Hematopoietic multipotent progenitor cell treated with erythropoietin and hydrocortisone succinate and interleukin-3 and kit ligand, for 17 days (in vitro differentiated cells): ENCODE measurements at places on chromosomes 7 and 10.

DNA sequence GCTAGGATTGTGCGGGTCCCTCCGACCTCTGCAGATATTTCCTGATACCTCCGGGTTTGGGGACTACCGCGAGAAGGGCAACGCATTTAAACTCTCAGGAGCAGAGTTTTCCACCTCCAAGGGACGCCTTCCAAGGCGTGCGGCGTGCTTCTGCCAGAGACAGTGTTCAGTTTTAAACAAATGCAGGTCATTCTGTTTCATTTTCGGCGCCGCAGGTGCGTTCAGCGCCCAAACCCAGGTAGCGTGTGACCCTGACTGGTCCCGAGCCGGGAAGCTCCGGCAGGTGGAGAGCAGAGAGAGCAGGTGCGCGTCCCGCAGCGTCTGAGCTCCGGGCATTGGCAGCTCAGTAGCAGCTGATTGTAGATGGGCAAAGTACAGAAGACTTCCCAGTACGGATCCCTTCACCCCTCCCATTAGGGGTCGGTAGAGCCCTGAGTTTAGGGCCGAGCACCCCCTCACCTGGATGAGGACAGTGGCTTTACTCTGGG, 1.4 kb upstream of the CYP26A1 start:
- DNase-seq = no peak

DNA sequence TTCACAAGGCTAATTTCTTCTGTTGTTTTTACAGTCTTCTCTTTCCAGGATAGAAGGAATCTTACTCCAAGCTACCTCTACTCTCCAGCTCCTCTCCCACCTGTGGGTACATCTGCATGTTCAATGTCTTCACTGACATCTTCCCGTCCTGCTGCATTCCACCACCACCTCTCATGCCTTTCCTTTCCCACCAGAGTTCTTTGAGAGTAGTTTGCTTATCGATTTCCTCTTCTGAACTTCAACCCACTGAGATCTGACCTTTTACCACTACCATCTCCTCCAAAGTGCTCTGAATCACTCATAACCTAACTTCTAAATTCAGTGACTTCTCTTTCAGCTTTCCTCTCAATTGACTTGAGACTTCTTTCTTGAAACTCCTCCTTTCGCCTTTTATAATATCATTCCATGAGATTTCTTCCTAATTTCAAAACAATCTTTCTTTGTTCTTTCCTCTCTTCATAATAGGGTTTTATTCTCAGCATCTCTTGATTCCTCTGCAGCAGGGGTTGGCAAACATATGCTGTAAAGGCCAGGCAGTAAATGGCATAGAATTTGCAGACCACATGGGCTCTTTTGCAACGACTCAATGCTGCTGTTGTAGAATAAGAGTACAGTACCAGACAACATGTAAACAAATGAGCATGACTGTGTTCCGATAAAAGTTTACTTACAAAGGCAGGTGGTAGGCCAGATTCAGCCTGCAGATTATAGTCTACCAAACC, 22.1 kb downstream of the ACSL5 start:
- DNase-seq = no peak

- no peak for DNase-seq
Observed at GRCh38 chr7:69799048-69799697, 200.9 kb downstream of the AUTS2 start.

DNA sequence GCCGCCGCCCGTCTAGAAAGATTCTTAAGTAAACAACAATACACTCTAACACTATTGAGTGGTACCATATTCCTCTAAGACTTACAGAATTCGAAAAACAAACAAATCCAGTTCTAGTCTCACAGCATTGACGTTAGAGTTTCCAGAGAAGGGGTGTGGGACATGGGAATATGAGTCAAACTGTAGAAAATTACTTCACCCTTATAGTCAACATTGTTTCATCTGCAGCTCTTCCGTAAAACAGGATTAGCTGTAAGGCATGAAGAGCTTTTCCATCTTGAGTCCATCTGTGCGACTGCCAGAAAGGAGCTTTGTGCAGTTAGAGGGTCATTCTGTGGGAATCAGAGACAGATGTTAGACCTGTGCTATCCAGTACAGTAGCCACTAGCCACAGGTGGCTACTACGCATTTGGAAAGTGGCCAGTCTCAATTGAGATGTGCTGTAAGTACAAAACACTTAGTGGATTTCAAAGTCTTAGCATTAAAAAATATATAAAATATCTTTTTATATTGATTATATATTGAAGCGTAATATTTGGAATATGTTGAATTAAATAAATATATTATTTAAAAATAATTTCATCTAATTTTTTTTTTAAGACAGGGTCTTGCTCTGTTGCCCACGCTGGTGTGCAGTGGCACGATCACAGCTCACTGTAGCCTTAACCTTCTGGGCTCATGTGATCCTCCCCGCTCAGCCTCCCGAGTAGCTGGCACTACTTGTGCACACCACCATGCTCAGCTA, 79.8 kb upstream of the MPP7 start:
- DNase-seq = no peak

GRCh38 chr10:24382596-24382978, 173.6 kb downstream of the KIAA1217 start:
- no peak for DNase-seq

DNA sequence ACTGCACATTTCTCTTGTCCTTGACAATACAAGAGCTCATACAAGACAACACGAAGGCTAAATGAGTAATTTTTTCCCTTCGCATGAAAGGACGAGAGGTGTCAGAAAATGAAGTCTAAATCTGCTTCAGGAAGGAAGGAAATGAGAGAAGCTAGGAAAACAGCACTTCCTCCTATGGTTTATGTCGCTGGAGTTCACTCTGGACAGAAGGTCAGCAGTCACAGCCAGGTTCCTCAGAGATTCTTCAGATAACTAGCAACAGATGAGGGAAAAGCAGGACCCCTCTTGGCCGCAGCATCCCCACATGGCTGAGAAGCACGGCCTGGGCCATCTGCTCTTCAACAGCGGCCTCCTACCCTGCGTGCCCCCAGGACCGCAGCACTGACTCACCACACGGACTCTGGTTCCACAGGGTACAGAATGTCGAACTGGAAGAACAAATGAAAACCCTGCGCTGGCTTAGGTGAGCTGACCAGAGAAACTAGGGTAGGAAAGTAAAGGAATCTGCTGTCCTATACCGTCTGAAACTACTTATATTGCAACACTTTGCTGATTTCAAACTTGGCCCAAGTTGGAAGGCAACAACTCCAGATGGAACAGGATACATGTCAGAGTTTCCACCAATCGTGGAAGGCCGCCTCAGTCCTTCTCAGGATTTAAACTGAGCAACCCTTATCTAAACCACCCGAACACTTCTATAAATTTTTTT, 26.3 kb downstream of the DNMBP start:
- no peak for DNase-seq

DNA sequence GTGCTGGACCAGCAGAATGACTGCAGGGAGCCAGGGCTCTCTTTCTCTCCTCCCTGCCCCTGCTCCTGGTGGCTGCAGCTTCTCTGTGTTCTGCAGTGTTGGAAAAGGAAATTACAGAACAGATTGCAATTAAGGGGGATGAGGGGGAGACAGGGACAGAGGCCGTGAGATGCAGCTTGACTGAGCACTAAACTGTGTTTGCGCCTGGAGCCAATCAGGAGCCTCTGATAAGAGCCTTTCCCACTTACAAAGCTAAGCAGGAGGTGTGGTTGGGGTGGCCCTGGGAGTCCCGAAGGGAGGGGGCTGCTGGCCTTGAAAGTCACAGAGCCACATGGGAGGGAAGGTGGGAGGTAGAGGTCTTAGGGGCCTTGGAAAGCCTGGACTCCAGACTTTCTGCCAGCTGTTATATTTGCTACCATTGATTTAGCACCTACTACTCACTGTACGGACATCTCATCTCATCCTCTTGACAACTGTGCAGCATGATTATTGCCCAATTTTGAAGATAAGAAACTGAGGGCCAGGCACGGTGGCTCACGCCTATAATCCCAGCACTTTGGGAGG, 26.7 kb downstream of the TRIM8 start:
- no peak for DNase-seq

- no peak for DNase-seq
Observed at GRCh38 chr7:36298106-36298505, 91.6 kb upstream of the ANLN start.

GRCh38 chr10:59456199-59456598, 93.8 kb upstream of the FAM13C start:
- DNase-seq = no peak

GRCh38 chr7:128759242-128759641, 16.4 kb downstream of the OPN1SW start:
- no peak for DNase-seq

GRCh38 chr7:13827716-13828115, 161.8 kb downstream of the ETV1 start:
- DNase-seq = no peak

GRCh38 chr10:122713091-122713885, 13.6 kb upstream of the C10orf120 start:
- DNase-seq = no peak

DNA sequence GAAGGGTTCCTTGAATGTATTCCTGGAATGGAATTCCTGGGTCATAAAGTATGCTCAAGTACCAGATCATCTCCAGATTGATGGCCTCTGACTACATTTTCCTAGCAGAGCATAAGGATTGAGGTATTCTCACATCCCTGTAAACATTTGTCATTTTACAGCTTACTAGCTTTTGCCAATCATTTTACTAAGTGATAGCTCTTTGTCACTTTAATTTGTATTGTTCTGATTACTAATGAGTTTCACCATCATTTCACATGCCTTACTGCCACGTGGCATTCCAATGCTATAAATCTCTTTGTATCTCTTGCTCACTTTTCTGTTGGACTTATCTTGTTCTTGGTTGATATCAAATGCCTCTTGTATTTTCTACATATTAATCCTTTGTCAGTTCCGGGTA, 68.6 kb upstream of the CACNB2 start:
- no peak for DNase-seq

DNA sequence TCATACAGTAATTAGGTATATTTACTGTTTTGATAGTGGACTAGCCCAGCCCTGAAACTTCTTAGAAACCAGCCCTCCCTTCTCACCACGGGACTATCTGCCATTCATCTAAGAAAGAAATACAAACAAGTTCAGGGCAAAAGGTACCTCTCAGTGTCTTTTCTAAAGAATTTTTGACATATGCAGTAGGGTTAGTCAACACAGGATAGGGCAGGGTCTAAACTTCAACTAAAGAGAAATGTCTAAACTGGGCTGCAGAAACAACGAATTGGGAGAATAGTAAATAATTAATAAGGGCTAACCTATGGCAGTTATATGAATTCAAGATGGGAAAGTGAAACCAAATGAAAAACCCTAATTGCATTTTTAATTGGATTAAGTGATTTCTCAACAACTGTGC, 496.6 kb downstream of the INHBA start:
- no peak for DNase-seq

DNA sequence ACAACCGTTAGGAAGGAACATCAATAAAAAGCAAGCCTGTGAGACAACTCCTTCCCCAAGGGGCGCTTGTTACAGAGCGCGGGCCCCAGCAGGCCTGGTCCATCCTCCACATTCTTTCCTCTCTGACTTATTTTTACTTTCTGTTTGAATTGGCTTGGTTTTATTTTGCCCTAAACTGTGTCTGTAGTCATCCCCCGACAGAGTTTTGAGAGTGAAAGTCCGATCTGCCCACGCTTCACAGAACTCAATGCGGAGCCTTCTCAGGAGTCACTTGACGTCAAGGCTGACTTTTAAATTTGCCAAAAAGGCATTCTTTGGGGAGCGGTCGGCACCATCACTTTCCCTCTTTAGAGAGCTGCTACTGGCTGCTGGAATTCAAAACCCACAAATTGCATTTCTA, 150.1 kb upstream of the KLF6 start:
- DNase-seq = no peak

DNA sequence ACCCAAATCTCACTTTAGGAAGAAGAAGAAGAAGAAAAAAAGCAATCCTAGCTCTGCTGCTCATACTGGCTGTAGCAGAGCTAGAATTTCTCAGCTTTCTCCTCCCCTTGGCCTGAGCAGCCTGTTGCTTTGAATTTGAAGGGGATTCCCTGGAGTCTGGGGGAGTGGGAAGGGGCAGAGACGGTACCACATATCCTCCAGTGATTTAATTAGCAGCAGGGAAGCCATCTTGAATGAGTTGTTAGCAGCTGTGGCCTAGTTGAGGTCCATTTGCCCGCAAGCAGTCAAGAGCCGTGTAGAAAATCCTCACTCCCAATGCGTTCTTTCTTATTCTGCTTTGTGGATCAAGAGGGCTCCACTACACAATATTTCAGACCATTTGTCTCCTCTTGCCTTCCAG, 16.5 kb downstream of the PDE6C start:
- DNase-seq = no peak

DNA sequence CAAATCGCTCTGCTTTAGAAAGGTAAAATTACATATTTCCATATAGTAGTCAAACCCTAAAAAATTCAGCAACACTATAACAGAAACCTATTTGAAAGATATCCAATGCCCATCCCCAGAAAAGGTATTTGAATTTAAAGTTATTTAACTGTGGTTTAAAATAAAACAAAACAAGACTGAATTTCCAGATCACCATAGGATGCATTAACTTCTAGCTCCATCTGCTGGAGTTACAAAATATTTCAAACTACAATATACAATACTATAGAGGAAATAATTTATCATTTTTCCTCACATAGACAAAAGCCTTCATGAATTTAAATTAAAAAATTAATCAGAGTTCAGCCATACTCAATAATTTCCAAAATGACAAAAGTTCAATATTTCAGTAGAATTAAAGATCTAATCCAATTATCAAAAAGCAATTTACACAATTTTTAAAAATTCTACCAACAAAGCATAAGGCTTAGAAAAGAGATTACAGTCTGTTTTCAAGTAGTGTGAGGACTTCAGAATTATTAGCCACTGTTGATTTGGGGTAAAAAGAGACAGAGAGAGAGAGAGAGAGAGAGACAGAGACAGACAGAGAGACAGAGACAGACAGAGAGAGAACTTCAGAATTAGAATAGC, 75.9 kb downstream of the LMBR1 start:
- DNase-seq = no peak

- no peak for DNase-seq
Observed at GRCh38 chr10:14674376-14675050, 100.2 kb downstream of the FAM107B start.

- no peak for DNase-seq
Observed at GRCh38 chr7:149022756-149023360, 5.4 kb downstream of the PDIA4 start.

GRCh38 chr7:82810558-82811259, 352.0 kb downstream of the PCLO start:
- DNase-seq = no peak

GRCh38 chr10:101061624-101062231, at the start of gene KAZALD1:
KAZALD1 (plus strand) TSS chr10:101061989; CDS start chr10:101062593, 604 bp downstream.
- no peak for DNase-seq

GRCh38 chr10:86945361-86946212, 11.8 kb downstream of the MMRN2 start:
- no peak for DNase-seq

GRCh38 chr10:74530981-74531380, 295.4 kb upstream of the KAT6B start:
- DNase-seq = no peak

DNA sequence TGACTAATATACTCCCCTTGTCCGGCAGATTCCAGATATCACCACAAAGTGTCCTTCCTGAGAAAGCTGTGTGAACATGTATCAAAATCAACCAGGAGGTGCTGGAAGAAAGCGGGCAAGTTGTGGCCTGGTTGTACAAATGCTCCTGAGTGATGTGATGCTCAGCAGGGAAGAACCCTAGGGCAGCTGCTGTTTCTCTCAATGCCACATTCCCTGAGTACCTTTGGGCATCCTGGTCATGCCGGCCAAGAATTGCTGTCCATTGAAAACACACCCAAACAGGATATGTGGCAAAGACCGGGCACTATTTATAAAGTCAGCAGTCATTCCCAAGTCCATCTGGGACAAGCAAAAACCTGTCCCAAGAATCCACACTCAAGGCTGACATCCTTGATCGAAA, 7.8 kb upstream of the ADCY1 start:
- DNase-seq = no peak
